ENCODE measurements at places on chromosomes 16 and 17. TPM values are rescaled to one million over a fixed set of nuclear protein-coding genes. Genes with fewer than 3 reads are reported as not detected.

- no peaks in the 10 kb centered on the region for H3K36me3 ChIP-seq
- no peak overlapping the region for H3K4me3 ChIP-seq
- H3K27me3 ChIP-seq: no peaks in the 10 kb centered on the region
- no peaks in the 10 kb centered on the region for H3K4me1 ChIP-seq
These were observed 29.9 kb upstream of the IRX6 start for GRCh38 chr16:55294129-55294528.

DNA sequence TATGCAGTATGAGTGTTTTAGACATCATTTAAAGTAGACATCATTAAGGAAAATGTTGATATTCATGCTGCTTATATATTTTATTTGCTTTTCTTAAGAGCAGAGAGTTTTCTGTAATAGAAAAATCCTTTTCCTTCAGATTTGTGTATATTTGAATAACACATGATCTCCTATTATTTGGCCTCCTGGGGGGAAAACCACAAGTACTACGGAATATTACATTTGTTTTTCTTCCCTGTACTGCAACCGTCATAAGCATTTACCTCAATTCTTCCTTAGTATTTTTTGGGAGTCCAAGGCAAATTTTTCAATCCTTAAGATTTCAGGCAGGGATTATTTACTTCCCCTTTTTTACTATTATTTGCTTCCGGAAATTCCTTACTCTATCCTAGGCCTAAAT is 6.0 kb downstream of the RSPRY1 start:
- DNase-seq: no peak
- no peak overlapping the region for H3K4me3 ChIP-seq
- H3K27ac ChIP-seq: no peak overlapping the region
- no peaks in the 10 kb centered on the region for H3K36me3 ChIP-seq

Gene OXLD1
- total RNA-seq: 37.7 TPM

DNA sequence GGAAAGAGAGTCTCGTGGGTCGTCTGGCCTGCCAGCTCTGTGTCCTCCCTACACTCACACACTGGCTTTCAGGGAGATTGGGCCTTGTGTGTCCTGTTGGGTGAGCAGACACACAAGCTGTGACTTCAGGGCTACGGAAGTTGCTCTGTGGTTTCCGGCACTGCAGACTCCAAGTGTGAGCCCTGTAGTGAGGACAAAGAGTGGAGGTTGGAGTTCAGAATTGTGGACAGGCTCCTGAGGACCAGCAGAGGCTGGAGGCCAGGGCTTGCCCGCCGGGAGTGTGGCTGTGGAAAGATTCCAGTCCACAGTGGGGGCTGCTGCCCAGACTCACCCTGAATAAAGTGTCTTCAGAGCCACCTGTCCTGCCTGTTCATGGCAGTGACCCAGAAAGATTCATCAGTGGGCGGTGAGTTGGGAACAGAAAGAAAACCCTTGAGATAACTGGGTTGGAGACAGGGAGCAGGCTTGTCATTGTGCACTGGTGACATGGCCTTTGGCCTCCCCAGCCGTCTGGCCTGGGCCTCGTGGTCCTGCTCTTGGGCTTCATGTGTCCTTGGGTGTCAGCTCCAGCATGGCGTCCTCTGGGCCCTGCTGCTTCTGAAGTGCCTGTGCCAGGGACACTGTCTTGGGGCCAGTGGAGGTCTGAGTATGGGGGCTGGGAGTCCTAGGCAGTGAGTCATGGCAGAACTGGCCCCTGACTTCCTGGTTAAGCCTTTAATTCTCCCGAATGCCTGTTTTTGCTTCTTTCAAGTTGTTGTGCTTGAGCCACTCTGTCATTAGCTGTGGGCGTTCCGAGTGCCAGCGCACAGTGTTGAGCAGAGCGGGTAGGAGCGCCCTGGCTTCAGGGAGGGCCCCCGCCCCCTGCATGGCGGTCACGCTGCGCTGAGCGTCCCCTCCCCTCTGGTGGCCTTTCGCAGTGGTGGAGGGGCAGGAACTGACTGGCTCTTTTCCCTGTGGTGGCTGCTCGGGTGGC is 19.9 kb upstream of the ZNF750 start:
- peaks cover 28% of the 10 kb centered on the region for H3K4me1 ChIP-seq
- no peaks in the 10 kb centered on the region for H3K27me3 ChIP-seq
- H3K36me3 ChIP-seq: peaks cover 16% of the 10 kb centered on the region
- DNase-seq: peak; percentile 72

DNA sequence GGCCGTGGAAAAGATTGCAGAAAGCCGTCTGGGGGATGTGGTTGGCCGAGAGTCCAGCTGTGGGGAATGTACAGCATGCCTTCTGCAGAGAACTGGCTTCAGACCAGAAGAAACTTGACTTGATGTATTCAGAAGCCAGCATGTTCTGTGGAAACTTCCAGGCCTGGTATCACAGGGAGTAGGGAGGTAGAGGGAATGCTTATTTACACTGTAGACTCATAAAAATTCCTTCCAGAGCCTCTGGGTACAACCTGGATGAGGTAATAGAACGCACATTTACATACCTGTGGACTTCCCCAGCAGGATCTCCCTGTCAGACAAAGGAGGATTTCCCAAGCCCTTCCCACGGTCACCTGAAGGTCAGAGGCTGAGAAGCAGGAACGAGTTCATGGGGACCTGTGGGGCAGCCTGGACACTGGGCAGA is 11.8 kb upstream of the GAS7 start:
- no peak for DNase-seq
- no peaks in the 10 kb centered on the region for H3K27me3 ChIP-seq
- H3K4me1 ChIP-seq: no peaks in the 10 kb centered on the region
- no peak overlapping the region for H3K27ac ChIP-seq

Gene SCIMP
- 28.7 TPM for total RNA-seq

Gene CLEC3A
- not detected for total RNA-seq

DNA sequence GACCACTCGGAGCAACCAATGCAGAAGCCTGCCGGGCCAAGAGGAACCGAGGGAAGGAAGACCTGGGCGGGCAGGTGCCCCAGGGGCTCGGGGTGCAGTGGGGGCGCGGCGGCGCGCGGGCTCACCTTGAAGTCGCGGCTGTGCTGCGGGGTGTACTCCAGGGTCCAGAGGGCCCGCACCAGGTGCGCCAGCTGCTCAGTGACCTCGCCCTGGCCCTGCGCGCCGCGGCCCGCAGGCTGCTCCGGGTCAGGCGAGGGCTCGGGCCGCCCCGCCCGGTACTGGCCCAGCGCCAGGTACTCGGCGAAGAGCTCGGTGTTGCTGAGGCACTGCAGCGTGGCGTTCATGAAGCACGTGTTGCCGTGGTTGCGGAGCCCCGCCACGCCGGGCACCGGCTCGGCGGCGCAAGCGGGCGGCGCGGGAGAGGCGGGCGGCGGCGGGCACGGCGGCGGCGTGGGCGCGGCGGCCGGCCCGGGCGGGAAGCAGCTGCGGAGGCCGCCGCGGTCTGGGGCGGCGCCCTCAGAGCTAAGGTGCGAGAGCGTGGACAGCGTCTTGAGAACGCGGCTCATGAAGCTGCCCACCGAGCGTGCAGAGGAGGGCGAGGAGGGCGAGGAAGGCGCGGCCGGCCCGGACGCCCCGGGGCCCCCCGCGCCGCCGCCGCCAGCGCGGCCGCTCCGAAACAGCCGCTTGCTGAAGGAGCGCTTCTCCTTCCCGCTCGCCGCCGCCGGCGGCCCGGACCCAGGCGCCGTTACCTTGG is 562 bp downstream of the USP31 start:
- H3K4me3 ChIP-seq: peak overlapping the region; percentile 84
- H3K4me1 ChIP-seq: peaks cover 29% of the 10 kb centered on the region
- H3K27me3 ChIP-seq: no peaks in the 10 kb centered on the region
- DNase-seq: peak; percentile 78
- no peaks in the 10 kb centered on the region for H3K36me3 ChIP-seq

DNA sequence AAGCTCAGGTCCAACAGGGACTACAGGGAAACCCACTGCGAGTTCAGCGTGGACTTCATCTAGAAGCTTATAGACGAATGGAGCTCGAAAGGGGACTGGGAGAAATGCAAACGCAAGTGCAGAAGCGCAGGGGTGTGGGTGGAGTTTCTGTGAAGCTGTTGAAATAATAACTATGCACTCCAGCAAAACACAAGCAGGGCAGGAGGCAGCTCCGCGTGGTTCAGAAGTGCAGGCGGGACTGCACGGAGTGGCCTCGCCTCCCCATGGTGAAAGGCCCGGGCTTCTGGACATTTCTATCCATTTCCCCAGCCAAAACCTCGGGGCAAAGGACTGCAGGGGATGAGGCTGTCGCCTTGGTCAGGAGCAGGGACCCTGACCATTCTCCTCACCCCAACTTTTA is 74.5 kb downstream of the ZNF423 start:
- no peak for DNase-seq
- H3K36me3 ChIP-seq: no peaks in the 10 kb centered on the region
- no peaks in the 10 kb centered on the region for H3K27me3 ChIP-seq
- H3K4me1 ChIP-seq: peaks cover 17% of the 10 kb centered on the region
- H3K27ac ChIP-seq: no peak overlapping the region

GRCh38 chr17:31112001-31112661 is 17.4 kb downstream of the NF1 start:
- no peak overlapping the region for H3K27ac ChIP-seq
- H3K4me3 ChIP-seq: no peak overlapping the region
- no peak for DNase-seq
- no peaks in the 10 kb centered on the region for H3K36me3 ChIP-seq

DNA sequence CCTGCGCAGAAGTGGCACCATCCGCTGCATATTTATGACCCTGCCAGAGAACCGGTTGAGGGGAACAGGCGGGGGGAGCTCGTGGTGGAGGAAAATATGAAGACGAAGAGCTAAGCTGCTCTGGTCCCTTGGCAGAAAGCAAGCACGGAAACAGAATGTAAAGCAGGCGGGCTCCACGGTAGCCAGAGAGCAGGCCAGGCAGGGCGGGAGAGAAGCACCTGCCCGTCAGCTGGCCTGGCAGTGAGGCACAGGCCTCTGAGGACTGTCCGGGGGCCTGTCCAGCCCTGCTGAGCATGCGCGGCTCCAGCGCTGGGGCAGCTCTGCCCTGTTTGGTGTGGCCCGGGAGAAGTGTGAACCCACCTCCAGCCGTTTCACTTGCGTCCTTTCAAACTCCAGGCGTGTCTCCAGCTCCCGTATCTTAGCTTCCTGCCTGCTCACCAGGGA is 46.7 kb downstream of the PIPOX start:
- DNase-seq: no peak
- no peak overlapping the region for H3K4me3 ChIP-seq
- H3K27ac ChIP-seq: no peak overlapping the region
- no peaks in the 10 kb centered on the region for H3K4me1 ChIP-seq
- peaks cover 36% of the 10 kb centered on the region for H3K36me3 ChIP-seq
- no peaks in the 10 kb centered on the region for H3K27me3 ChIP-seq

Gene KRT20
- not detected for total RNA-seq

- peaks cover 40% of the 10 kb centered on the region for H3K4me1 ChIP-seq
- H3K27me3 ChIP-seq: no peaks in the 10 kb centered on the region
- H3K27ac ChIP-seq: peak overlapping the region; percentile 77
- no peaks in the 10 kb centered on the region for H3K36me3 ChIP-seq
- H3K4me3 ChIP-seq: peak overlapping the region; percentile 91
These were observed 308 bp downstream of the ADCY9 start for GRCh38 chr16:4115949-4116318.

Gene FOXC2
- total RNA-seq: 0.46 TPM

DNA sequence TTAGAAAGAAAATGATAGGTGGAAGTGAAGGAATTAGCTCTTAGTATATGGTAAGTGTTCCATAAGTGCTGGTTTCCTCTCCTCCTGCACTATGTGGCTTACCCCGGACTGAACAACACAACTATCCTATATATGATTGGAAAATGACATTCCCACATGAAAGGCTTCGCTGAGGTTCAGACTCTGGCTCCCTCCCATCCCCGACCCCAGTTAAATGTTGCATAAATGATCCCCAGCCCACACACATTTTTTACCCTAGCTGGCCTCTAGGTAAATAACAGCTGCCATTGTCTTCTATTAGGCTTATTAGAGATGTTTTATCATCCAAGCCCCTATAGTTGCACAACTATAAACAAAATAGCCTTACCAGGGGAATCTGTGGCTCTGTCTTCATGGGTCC is 495.6 kb upstream of the CDH11 start:
- no peaks in the 10 kb centered on the region for H3K36me3 ChIP-seq
- no peaks in the 10 kb centered on the region for H3K27me3 ChIP-seq
- DNase-seq: no peak
- no peak overlapping the region for H3K4me3 ChIP-seq

Gene DNAH9
- 14.4 TPM for total RNA-seq

DNA sequence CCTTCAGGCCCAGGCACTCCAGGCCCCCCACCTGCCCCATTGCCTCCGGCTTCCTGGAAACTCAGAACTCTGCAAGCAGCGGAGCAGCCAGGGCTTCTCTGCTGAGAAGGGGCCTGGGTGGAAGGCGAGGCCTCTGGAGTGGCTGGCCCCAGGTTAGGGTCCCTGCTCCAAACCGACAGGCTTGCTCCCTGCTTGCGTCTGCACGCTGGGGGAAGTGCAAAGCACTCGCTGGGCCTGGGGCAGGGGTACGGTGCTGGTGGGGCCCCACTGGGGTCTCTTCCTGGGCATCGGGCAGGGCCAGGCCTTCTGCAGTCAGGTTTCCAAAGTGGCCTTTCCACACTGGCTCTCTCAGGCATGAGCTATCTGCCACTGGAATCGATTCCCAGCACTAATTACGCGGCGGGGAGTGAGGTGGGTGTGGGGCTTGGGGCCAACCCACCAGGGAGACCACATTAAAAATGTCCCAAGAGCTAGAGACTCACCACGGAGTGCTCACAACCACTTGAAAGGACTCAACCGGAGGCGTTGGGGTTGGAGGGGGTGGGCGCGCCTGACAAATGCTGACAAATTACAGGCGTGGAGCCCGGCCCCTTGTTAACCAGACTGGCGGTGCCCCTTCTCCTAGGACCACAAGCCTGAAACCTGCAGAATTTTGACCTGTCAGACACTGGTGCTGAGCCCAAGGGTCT is 17.9 kb downstream of the FAM83G start:
- no peaks in the 10 kb centered on the region for H3K27me3 ChIP-seq
- H3K27ac ChIP-seq: no peak overlapping the region
- DNase-seq: no peak

Gene KIF19
- 3.8 TPM for total RNA-seq

DNA sequence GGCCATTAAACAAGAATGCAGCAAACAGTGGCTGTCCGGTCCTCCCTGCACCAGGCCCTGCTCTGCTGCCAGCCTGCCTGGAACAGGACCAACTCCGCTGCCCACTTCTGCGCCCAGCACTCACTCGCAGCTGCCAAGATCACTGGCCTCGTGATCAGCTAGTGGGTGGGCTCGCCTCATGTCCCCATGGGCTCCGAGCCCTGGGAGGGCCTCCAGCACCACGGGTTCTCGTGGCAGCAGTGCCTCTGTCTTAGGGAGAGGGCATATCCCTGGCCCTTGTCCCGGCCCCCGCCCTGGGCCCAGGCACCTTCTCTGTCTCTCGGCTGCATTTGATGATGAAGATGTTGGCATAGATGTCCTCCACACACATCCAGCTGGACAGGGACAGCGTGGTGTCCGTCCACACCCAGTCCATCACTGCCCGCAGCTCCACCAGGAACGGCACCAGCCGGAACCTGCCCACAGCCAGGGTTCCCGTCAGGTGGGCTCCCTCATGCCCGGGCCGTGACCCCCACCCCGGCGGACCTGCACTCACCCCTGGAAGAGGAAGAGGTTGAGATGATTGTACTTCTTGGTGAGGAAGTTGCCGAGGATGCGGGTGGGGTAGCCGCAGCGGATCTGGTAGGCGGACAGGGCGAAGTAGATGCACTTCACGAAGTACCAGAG is 13.1 kb downstream of the CTU2 start:
- H3K36me3 ChIP-seq: peaks cover 98% of the 10 kb centered on the region
- no peaks in the 10 kb centered on the region for H3K4me1 ChIP-seq
- peak; percentile 75 for DNase-seq
- no peak overlapping the region for H3K4me3 ChIP-seq
- H3K27me3 ChIP-seq: no peaks in the 10 kb centered on the region

Gene FBXL16
- total RNA-seq: 8.1 TPM

GRCh38 chr16:67055712-67056487 is 27.0 kb downstream of the CBFB start:
- no peak overlapping the region for H3K4me3 ChIP-seq
- H3K36me3 ChIP-seq: no peaks in the 10 kb centered on the region
- no peak overlapping the region for H3K27ac ChIP-seq
- DNase-seq: no peak
- H3K4me1 ChIP-seq: peaks cover 4% of the 10 kb centered on the region
- no peaks in the 10 kb centered on the region for H3K27me3 ChIP-seq

All from upper lobe of left lung (tissue), 6 donors.